Mesenchymal stem cell (in vitro differentiated cells and primary cell): ENCODE measurements at places on chromosomes 7 and 10.
A peak's percentile ranks its signal among the peaks of the same experiment; 100 is the strongest.

GRCh38 chr10:10605551-10606081 is 412.1 kb upstream of the CELF2 start:
- no peak overlapping the region for H3K27ac ChIP-seq
- H3K27me3 ChIP-seq, result no peaks in the 10 kb centered on the region
- no peaks in the 10 kb centered on the region for H3K36me3 ChIP-seq
- no peaks in the 10 kb centered on the region for H3K4me1 ChIP-seq
- DNase-seq, result peak; percentile 35

GRCh38 chr10:102069071-102069470 is 3.9 kb downstream of the HPS6 start:
- no peak for DNase-seq
- peaks cover 39% of the 10 kb centered on the region for H3K36me3 ChIP-seq
- peaks cover 19% of the 10 kb centered on the region for H3K4me1 ChIP-seq
- H3K4me3 ChIP-seq, result no peak overlapping the region
- H3K27ac ChIP-seq, result no peak overlapping the region

GRCh38 chr7:140679186-140679585 is 6.4 kb downstream of the ADCK2 start:
- peaks cover 5% of the 10 kb centered on the region for H3K4me1 ChIP-seq
- H3K4me3 ChIP-seq, result no peak overlapping the region
- no peak overlapping the region for H3K27ac ChIP-seq
- no peaks in the 10 kb centered on the region for H3K27me3 ChIP-seq
- DNase-seq, result no peak
- H3K36me3 ChIP-seq, result peaks cover 30% of the 10 kb centered on the region

DNA sequence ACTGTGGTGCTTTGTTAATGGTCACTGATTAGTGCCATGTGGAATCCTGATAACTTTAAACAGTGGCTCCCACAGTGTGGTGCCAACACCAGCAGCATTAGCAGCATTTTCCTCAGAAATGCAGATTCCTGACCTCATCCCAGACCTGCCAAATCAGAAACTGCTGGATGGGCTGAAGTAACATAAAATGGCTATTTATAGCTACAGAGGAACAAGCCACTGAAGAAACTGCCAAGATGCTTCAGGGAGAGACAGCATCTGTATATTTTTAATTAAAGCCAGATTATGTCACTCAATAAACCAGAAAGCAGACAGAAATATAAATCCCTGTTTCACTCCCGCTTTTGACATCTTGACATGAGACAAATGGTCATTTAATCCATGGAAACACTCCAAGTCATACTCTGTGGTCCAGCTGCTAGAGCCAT is 178.5 kb downstream of the AMPH start:
- no peaks in the 10 kb centered on the region for H3K4me1 ChIP-seq
- H3K27me3 ChIP-seq, result no peaks in the 10 kb centered on the region
- H3K4me3 ChIP-seq, result no peak overlapping the region
- DNase-seq, result no peak
- no peak overlapping the region for H3K27ac ChIP-seq
- H3K36me3 ChIP-seq, result no peaks in the 10 kb centered on the region

- peak overlapping the region; percentile 95 for H3K27ac ChIP-seq
- DNase-seq, result peak; percentile 91
- H3K36me3 ChIP-seq, result peaks cover 10% of the 10 kb centered on the region
- H3K4me1 ChIP-seq, result peaks cover 13% of the 10 kb centered on the region
Observed at GRCh38 chr7:44639671-44640321, 33.4 kb downstream of the OGDH start.

DNA sequence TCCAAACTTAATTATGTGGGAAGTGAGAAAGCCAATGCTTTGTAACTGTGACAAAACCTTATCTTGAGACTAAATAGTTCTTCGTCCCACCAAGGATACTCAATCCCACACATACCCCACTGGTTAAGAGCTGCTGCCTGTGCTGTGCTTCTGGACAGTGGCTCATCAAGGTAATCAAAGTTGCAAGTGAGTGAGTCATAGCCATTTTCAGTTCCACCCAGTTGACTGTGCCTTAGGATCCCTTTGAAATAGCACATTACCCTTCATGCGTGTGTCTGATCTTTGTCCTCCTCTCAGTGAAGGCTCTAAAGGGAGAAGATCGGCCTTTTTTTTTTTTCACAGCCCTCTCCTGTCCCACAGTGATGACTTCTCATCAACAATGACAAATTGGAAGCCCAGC is 706.0 kb upstream of the AUTS2 start:
- H3K36me3 ChIP-seq, result no peaks in the 10 kb centered on the region
- no peaks in the 10 kb centered on the region for H3K27me3 ChIP-seq
- H3K4me1 ChIP-seq, result no peaks in the 10 kb centered on the region
- no peak overlapping the region for H3K27ac ChIP-seq
- DNase-seq, result no peak

- H3K27ac ChIP-seq, result no peak overlapping the region
- no peaks in the 10 kb centered on the region for H3K36me3 ChIP-seq
- peaks cover 2% of the 10 kb centered on the region for H3K27me3 ChIP-seq
Observed at GRCh38 chr10:111107023-111107422, 30.2 kb downstream of the ADRA2A start.

- H3K4me1 ChIP-seq, result peaks cover 4% of the 10 kb centered on the region
- H3K36me3 ChIP-seq, result no peaks in the 10 kb centered on the region
- no peaks in the 10 kb centered on the region for H3K27me3 ChIP-seq
- peak; percentile 44 for DNase-seq
Observed at GRCh38 chr10:36489611-36490228, 635.7 kb upstream of the ANKRD30A start.

- H3K27ac ChIP-seq, result no peak overlapping the region
- H3K4me3 ChIP-seq, result no peak overlapping the region
- H3K36me3 ChIP-seq, result no peaks in the 10 kb centered on the region
- no peak for DNase-seq
- no peaks in the 10 kb centered on the region for H3K27me3 ChIP-seq
Observed at GRCh38 chr7:14931511-14932215, 29.1 kb upstream of the DGKB start.

- DNase-seq, result peak; percentile 56
- H3K4me1 ChIP-seq, result no peaks in the 10 kb centered on the region
- H3K27me3 ChIP-seq, result no peaks in the 10 kb centered on the region
- no peaks in the 10 kb centered on the region for H3K36me3 ChIP-seq
Observed at GRCh38 chr10:4384245-4384644, 441.8 kb upstream of the AKR1E2 start.
